ENCODE measurements at places on chromosomes 7 and 10. TPM values are rescaled to one million over a fixed set of nuclear protein-coding genes. Genes with fewer than 3 reads are reported as not detected.

- H3K27me3 ChIP-seq, result no peaks in the 10 kb centered on the region
- peak; percentile 82 for DNase-seq
- H3K4me3 ChIP-seq, result no peak overlapping the region
- no peaks in the 10 kb centered on the region for H3K36me3 ChIP-seq
- H3K4me1 ChIP-seq, result peaks cover 11% of the 10 kb centered on the region
Observed at GRCh38 chr10:77111611-77112550, 525.7 kb downstream of the KCNMA1 start.

GRCh38 chr10:62647375-62648092 is 157.0 kb upstream of the ADO start:
- no peaks in the 10 kb centered on the region for H3K36me3 ChIP-seq
- H3K27ac ChIP-seq, result no peak overlapping the region
- H3K4me3 ChIP-seq, result no peak overlapping the region
- no peaks in the 10 kb centered on the region for H3K4me1 ChIP-seq

NKX1-2 gene
- total RNA-seq, result 0.06 TPM

HOGA1 gene
- 2.3 TPM for total RNA-seq

DNA sequence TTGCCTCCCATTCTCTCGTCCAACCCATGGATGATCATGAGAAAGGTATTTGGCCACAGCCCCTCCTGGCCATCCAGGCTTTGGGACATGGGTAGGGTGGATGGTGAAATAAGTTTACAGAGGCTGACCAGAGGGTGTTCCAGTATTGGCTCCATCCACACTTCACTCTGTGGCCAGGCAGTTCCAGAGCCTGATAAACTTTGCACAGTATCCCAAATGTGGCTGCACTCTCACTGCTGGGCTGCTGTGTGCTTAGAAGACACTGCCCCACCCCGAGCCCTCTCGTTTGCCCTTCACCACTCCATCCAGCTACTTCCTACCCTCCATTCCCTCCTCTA is 72.0 kb upstream of the ZMIZ1 start:
- no peak for DNase-seq
- peaks cover 2% of the 10 kb centered on the region for H3K4me1 ChIP-seq
- H3K36me3 ChIP-seq, result no peaks in the 10 kb centered on the region
- H3K4me3 ChIP-seq, result no peak overlapping the region
- no peaks in the 10 kb centered on the region for H3K27me3 ChIP-seq
- H3K27ac ChIP-seq, result no peak overlapping the region

MMRN2 gene
- 55.3 TPM for total RNA-seq

GRCh38 chr10:119198438-119198837 is 8.9 kb upstream of the GRK5 start:
- no peak overlapping the region for H3K4me3 ChIP-seq
- H3K4me1 ChIP-seq, result no peaks in the 10 kb centered on the region
- H3K36me3 ChIP-seq, result no peaks in the 10 kb centered on the region

DNA sequence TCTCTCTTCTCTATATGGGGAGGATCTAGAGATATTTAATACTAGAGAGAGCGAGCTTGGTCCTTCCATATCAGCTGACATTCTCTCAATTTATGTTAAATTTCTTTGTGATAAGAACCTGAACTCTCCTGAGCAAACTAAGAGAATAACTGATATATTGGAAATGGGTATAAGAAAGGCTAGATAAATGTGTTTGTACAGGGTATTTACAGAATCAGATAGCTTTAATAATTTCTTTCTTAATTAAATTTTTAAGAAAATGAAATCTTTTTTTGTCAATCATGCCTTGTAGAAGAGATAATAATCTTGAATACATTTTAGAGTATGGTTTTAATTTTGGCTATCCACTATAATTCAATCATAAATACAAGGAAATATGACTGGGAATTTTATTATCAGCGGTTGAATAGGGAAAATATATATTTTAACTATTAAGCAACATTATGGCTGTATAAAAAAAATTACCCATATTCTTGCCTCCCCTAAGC is 58.7 kb downstream of the ANKIB1 start:
- H3K27me3 ChIP-seq, result no peaks in the 10 kb centered on the region
- H3K36me3 ChIP-seq, result no peaks in the 10 kb centered on the region
- no peak for DNase-seq
- no peaks in the 10 kb centered on the region for H3K4me1 ChIP-seq
- H3K27ac ChIP-seq, result no peak overlapping the region

GRCh38 chr10:19014498-19014897 is 34.1 kb upstream of the MALRD1 start:
- no peaks in the 10 kb centered on the region for H3K36me3 ChIP-seq
- no peak overlapping the region for H3K27ac ChIP-seq
- H3K27me3 ChIP-seq, result no peaks in the 10 kb centered on the region

RBP4 gene
- 35.4 TPM for total RNA-seq

- H3K27ac ChIP-seq, result no peak overlapping the region
- no peaks in the 10 kb centered on the region for H3K27me3 ChIP-seq
- H3K4me3 ChIP-seq, result no peak overlapping the region
- no peaks in the 10 kb centered on the region for H3K36me3 ChIP-seq
- H3K4me1 ChIP-seq, result no peaks in the 10 kb centered on the region
Observed at GRCh38 chr10:73946253-73947145, 35.6 kb downstream of the PLAU start.

DNA sequence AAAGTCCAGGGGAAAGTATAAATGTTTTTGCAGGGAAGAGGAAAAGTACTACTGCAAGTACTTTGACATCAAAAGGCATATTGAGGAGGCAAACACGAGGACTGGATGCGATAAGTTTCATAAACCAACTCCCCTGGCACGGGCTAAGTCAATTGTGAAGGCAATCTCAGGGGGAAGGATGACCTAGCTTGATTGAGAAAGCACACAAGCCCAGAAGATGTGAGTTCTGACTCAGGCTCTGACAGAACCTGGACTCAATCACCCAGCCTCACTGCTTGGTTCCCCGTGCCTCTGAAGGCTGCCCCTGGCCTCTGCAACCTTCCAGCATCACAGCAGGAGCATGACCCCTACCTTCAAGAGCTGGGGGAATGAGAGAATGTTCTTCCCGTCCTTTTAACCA is 93.2 kb upstream of the ZNF438 start:
- no peaks in the 10 kb centered on the region for H3K4me1 ChIP-seq
- no peak overlapping the region for H3K4me3 ChIP-seq
- no peak overlapping the region for H3K27ac ChIP-seq

DNA sequence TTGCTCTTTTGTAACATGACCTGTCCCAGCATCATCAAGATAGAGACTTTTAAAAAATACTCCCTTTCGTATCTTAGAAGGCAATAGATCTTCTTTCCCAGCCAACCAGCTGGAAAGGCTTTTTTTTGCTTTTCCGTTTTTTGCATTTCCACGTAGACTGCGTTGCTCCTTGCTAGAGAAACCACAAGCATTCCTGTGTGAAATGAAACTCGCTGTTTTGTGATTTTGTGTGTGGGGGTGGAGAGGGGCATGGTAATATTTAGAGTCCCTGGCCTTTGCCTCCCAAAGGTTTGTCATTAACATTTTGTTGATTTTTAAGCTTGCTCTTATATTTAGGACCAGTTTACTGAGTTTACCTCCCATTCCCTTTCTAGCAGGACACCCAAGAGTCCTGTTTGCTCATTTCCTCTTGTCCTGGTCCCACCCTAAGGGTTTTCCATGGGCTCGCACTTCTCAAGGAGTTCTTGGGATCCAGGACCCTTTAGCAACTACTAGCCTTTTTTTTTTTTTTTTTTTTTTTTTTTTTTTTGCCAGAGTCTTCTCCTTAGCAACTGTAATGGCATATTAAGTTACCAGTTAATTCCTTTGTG is 243.6 kb downstream of the BICC1 start:
- peaks cover 22% of the 10 kb centered on the region for H3K4me1 ChIP-seq
- H3K36me3 ChIP-seq, result no peaks in the 10 kb centered on the region
- H3K4me3 ChIP-seq, result no peak overlapping the region
- DNase-seq, result no peak
- no peaks in the 10 kb centered on the region for H3K27me3 ChIP-seq
- no peak overlapping the region for H3K27ac ChIP-seq

- H3K36me3 ChIP-seq, result no peaks in the 10 kb centered on the region
- DNase-seq, result peak; percentile 37
- H3K4me3 ChIP-seq, result no peak overlapping the region
- H3K27ac ChIP-seq, result no peak overlapping the region
- H3K4me1 ChIP-seq, result no peaks in the 10 kb centered on the region
Observed at GRCh38 chr7:18213652-18214051, 186.0 kb upstream of the PRPS1L1 start.

Measured in lung (tissue), 17 donors.